Ascending aorta (tissue), 2 donors: ENCODE measurements at places on chromosomes 7 and 10.

- no peak overlapping the region for H3K27ac ChIP-seq
- no peaks in the 10 kb centered on the region for H3K27me3 ChIP-seq
- H3K4me3 ChIP-seq: no peak overlapping the region
- H3K4me1 ChIP-seq: no peaks in the 10 kb centered on the region
- DNase-seq: no peak
Observed at GRCh38 chr7:113722006-113722405, 196.8 kb downstream of the PPP1R3A start.

DNA sequence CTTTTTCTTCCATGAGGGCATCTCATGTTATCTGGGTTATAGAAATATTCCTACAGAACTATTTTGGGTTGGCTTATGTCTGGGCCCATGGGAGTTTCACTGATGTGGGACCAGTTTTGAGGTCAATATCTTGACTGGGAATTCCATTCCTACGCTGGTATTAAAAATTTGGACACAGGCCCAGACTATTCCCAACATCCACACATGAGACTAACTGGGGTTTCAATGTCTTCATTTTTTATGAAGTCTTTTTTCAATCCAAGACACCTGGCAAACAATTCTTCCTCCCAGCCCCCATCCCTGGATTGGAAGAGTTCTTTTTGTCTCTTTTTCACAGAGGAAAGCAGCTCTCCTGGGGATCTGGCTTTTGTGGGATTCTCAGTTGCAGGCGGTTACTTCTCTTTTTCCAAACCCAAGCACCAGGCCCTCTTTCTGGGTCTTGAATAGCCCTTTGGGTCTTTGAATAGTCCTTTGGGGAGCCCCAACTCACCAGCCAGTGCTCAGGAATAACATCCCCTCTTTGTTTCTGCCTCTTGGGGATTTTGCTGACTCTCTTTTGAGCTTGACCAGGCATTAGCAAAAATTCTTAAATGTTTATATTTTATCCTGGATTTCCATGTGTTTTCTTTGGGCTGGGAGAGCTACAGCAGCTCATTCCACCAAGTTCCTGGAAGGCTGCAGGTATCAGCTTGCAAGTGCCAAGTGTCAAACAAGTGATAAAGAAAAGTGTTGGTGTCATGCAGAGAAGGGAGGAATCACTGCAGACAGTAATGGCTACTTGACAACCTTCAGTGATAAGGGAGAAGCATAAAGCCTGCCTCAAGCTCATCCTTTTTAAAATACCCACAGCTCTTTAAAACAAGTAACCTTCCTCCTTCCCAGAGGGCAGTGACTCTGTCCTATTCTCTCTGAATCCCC lies 234.3 kb downstream of the ADAM12 start:
- H3K27me3 ChIP-seq: no peaks in the 10 kb centered on the region
- H3K36me3 ChIP-seq: no peaks in the 10 kb centered on the region
- DNase-seq: no peak
- no peak overlapping the region for H3K4me3 ChIP-seq
- H3K27ac ChIP-seq: no peak overlapping the region

GRCh38 chr10:116612107-116612769 lies 8.5 kb upstream of the PNLIPRP2 start:
- H3K27ac ChIP-seq: no peak overlapping the region
- no peaks in the 10 kb centered on the region for H3K4me1 ChIP-seq
- no peaks in the 10 kb centered on the region for H3K27me3 ChIP-seq

GRCh38 chr7:41445432-41445831 lies 257.5 kb downstream of the INHBA start:
- H3K27ac ChIP-seq: no peak overlapping the region
- DNase-seq: no peak
- H3K27me3 ChIP-seq: no peaks in the 10 kb centered on the region

DNA sequence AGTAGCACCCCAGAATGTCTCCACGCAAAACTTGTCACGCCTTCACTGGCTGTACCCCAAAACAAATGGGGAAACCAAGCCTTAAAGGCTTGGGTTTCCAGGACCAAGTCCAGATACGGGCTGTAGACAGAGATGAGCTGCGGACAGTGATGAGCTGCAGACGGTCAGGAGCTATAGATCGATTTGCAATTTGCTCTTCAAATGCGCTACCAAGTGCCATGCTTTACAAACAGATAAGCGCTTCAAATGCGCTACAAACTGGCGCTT lies 658 bp upstream of the SGCE start:
- H3K36me3 ChIP-seq: no peaks in the 10 kb centered on the region
- DNase-seq: no peak
- H3K27ac ChIP-seq: peak overlapping the region; percentile 22
- peak overlapping the region; percentile 85 for H3K4me3 ChIP-seq

GRCh38 chr10:89384474-89385340 lies 6.9 kb downstream of the IFIT1B start:
- no peak overlapping the region for H3K4me3 ChIP-seq
- no peak for DNase-seq
- no peaks in the 10 kb centered on the region for H3K27me3 ChIP-seq
